ENCODE measurements at places on chromosomes 1 and 21. TPM values are rescaled to one million over a fixed set of nuclear protein-coding genes. Genes with fewer than 3 reads are reported as not detected.

DNA sequence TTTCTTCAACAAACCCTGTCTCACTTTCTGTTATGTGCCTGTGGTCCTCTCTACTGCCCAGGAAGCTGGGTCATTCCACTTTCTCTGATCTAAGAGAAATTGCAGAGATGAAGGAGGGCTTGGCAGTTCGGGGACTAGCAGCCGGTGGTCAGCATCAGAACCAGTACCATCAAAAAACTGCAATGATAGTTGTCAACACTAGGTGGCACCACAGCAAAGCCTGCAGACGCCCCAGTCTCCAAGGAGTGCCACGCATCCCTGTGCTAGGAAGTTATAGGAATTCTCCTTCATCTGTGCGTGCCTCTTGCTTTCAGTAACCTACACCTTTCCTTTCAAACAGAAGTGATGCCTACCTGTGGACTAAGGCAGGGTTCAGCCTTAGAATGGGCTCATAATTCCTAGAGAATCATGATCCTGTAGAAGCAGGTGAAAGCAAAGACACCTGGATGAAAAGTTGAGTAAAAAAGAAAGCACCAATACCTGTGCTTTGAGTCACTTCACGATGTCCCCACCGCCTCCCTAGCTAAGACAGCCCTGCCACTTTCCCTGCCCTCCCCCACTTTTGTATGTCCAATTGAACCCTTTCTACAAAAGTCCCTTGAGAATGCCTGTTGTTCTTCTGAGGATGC, 129.2 kb downstream of the ADAMTS1 start:
- peak; percentile 18 for DNase-seq

Gene LYPD8
- polyA plus RNA-seq = 2.1 TPM

- DNase-seq = no peak
Observed at GRCh38 chr21:35727830-35728229, 332.5 kb downstream of the SETD4 start.

DNA sequence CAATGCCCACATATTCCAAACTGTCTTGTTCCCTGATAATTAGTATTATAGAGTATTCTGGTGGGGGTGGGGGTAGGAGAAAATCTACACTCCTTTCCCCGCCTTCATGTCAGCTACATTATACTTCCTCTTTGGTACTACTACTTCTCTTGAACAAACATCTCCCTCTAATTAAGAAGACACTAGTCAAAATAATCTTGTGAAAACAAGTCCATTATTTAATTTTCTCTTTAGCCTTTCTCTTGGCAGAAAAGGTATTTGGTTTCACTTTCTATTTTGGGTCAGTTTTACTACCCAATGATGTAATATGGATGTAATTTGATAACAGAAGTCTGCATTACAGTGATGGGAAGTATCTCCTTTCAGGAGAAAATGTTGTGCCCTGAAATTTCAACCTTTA, 22.5 kb downstream of the NTMT2 start:
- no peak for DNase-seq
